A673 (cell line): ENCODE measurements at places on chromosomes 11 and 22.

DNA sequence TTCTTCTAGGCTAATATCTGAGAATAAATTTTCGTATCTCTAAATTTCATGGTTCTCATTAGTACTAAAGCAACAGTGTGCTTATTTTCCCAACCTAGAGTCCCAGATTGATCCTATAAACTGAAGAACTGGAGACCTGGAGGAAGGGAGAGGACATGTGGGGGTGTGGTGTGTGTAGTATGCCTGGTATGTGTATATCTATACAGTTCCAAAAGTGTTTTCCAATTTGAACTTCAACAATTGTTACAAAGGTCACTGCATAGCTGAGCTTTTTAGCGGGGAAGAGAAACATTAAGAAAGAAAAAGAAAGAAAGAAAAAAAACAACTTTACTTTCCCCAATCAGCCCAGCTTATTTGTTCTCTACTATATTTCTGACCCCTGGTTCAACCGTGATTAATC is 152.1 kb downstream of the SOX6 start:
- DNase-seq = no peak

DNA sequence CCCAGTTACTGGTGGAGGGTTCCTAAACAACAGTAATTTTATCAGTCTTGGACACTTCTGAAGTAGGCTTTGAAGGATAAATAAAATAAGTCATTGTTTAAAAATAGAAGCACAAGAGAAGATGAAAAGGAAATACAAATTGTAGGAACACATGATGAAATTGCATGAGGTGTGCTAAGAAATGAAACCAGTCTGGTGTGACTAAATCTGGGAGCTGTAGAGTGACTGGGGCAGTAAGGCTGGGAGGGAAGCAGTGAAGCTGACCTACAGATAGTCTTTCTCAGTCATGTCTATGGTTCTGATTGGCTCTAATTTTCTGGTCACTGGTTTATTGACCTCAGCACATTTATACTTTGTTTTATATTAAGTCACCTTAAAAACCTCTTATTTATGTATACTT is 139.1 kb downstream of the SLC17A6 start:
- no peak for DNase-seq

GRCh38 chr11:120068114-120068573 is 69.8 kb downstream of the TRIM29 start:
- peak; percentile 73 for DNase-seq

GRCh38 chr11:3121416-3121815 is 43.7 kb downstream of the OSBPL5 start:
- no peak for DNase-seq

DNA sequence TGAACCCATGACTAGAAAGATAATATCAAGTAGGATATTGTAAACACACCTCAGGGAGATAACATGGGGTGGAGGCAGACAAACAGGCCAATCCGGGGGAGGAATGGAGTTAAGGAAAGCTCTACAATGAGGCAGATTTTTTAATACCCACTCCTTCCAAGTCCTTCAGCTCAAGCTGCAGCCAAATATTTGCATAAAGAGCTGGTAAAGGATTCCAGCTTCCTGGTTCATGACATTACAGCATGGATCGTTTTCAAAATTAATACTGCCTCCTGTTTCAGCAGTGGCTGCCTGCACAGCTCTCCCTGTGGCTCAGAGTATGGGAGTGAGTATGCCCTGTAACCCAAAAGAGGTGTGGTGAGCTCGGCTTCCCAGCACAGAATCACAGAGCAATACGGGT is 5.1 kb downstream of the POU2AF3 start:
- peak; percentile 31 for DNase-seq

GRCh38 chr22:37427135-37427710 is at the start of gene ELFN2:
Gene ELFN2 (minus strand): TSS chr22:37427479. CDS start chr22:37375534, 51,945 bp downstream.
- DNase-seq = no peak

DNA sequence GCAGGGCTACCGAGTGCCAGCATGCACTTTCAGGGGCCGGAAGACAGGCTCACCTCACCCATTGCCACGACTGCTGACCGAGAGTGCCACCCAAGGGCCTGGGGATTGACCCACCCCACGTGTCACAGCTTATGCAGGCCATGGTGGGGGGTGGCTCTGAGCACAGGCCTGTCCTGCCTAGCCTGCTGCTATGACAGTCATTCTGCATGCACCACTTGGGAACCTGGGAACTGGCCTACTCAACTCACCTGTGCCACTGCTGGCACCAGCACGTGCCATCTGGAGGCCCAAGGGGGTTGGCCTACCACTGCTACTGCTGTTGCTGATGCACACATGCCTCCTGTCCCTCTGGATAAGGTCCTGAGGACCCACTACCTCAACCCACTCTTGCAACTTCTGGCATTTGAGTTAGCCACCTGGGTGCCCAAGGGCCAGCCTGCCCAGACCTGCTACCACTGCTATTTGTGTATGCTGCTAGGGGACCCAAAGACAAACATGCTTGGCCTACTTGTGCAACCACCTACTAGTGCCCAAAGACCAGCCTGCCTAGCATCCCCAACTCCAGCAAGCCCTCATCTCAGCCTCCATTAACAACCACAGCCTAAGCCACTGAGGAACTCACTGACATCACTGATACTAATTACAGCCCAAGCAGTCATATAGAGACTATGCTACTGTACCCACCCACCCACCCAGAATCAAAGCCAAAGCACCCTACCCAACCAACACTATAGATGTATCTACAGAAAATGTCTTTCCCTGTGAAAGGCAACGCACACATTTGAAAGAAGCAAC is 59.0 kb upstream of the NARS2 start:
- DNase-seq = no peak

GRCh38 chr11:117295438-117296137 is 4.4 kb downstream of the BACE1-AS start:
- no peak for DNase-seq

DNA sequence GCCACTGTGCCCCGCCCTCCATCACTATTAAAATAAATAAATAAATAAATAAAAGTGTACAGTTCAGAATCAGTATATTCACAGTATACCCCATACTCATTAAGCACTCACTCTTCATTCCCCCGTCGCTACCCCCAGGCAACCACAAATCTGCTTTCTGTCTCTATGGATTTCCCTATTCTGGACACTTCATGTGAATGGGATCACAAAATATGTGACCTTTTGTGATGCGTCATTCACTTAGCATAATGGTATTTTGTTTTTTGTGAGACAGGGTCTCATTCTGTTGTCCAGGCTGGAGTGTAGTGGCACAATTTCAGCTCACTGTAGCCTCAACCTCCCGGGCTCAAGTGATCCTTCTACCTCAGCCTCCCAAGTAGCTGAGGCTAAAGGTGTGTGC is 52.8 kb downstream of the RBX1 start:
- DNase-seq = no peak

DNA sequence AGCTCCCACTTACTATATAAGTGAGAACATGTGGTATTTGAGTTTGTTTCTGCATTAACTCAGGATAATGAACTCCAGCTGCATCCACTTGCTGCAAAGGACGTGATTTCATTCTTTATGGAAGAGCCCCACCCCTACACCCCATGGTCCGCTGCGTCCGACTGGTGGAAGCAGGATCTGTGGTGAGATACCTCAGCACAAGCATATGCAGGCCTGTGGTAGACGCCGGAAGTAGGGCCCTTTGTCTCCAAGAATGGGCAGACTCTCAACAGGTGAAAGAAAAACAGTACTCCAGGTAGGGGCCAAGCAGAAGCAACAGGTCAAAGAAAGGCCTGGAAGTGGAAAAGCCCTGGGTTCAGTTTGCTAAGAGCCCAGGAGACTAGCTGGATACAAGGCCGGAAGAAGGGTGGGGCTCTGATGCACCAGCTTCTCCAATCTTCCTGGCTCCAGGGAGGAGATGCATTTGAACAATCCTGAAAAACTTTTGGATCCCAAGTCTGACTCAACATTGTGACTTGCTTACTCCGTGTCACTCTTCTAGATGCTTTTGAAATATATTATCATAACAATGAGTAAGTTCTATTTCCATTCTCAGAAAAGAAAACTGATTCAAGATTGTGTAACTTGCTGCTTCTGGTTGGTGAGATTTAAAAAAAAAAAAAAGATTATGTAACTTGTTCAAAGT is 30.4 kb downstream of the NEAT1 start:
- peak; percentile 79 for DNase-seq

- DNase-seq = no peak
These were observed 124.5 kb downstream of the TRIM44 start for GRCh38 chr11:35787013-35787504.

- no peak for DNase-seq
These were observed 115.9 kb upstream of the GRK3 start for GRCh38 chr22:25448435-25449051.

DNA sequence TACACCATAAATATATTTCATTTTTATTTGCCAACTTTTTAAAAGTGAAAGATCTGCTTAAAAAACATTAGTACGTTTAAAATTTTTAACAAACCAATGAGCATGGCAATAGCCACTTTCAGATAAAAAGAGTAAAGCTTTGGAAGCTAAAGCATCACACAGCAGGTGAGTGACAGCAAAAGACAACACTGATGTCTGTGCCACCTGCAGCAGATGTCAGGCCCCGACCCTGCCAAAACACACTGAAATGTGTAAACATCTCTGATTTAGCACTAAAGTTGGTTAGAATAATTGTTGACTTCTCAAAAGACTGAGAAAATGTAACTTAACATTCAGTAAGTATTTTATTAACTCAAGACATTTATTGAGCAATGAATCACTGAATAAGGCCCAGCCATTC is 232.9 kb downstream of the DLG2 start:
- no peak for DNase-seq

DNA sequence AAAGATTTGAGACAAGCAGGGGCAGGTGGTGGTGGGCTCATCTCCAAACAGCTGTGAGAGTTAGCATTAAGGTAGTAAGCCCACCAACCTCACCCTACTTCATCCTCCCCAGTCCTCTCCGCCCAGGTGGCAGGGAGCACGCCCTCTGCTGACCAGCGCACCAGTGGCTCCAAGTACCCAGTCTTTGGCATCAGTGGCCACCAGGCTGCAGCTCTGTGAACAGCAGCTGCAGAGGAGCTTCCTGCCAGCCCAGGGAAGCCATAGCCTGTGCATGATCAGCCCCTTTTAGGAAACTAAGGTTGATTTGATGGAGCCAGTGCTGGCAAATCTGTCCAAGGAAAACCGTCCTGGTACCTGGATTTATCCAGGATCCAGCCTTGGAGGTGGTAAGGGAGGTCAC is 21.7 kb downstream of the CAVIN3 start:
- DNase-seq = no peak

GRCh38 chr11:111370902-111371578 is 8.0 kb downstream of the POU2AF1 start:
- no peak for DNase-seq

DNA sequence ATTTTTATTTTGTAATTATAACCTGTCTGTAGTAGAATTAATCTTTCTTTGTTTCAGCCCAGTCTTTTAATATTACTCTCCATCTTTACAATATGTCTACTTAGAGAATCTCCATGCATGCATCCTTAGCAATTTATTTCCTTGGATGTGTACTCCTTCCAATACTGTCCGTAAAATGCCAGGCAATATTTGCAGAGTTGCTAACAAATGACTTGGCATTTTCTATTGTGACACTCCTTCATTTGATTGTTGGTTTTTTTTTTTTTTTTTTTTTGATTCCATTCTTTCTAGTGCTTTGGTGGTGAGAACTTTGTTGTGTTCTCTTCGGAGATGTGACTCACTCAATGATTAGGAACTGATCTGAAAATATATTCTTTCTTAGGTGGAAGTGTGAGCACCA is 220.3 kb downstream of the CNTN5 start:
- no peak for DNase-seq
